Stimulated activated CD4-positive, alpha-beta T cell treated with anti-CD3 and anti-CD28 coated beads, Interleukin-4, amount 100 ng/mL, for 1 hour (primary cell): ENCODE measurements at places on chromosomes 13 and 19.

- DNase-seq: no peak
Observed at GRCh38 chr19:5005096-5005495, 36.2 kb downstream of the KDM4B start.

GRCh38 chr13:49308097-49308875 is 60.6 kb downstream of the CDADC1 start:
- no peak for DNase-seq

GRCh38 chr19:33473653-33474305 is 47.8 kb downstream of the PEPD start:
- no peak for DNase-seq

DNA sequence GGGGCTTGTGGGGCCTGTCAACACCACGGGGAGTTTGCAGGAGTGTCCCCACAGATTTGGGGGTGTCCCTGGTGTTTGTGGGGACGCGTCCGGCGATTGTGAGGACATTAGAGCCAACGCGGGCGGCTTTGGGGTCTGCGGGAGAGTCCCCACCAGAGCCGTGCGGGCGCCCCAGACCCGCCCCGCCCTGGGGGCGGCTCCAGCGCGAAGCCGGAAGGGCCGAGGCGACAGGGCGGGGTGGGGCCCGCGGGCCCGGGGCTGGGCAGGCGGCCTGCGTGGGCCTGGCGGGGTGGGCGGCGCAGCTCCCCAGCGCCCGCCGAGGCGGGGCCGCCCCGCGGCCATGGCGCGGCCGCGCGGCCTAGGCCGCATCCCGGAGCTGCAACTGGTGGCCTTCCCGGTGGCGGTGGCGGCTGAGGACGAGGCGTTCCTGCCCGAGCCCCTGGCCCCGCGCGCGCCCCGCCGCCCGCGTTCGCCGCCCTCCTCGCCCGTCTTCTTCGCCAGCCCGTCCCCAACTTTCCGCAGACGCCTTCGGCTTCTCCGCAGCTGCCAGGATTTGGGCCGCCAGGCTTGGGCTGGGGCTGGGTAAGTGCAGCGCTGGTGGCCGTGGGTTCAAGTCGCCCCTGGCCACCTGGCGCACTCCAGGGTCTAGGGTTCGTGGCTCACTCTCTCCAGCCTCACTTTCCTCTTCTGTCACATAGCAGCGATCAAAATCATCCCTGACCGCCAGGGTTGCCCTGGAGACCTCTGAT is 10.3 kb downstream of the PDE4A start:
- no peak for DNase-seq

DNA sequence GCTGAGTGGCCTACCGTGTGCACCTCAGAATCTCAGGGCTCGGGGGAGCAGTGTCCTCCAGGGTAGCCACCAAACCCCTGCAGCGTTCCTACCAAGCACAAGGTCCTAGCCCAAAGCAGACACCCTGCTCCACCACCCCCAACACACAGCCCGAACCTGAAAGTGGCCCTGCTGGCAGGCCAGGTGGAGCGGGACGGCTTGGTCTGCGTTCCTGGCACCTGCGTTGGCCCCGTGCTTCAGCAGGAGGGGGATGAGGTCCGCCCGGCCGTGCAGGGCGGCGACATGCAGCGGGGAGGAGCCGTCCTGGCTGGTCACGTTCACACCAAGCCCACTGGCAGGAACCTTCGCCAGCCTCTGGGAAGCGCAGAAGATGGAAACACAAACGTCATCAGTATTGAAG is 26.5 kb downstream of the PDCD5 start:
- DNase-seq: no peak

GRCh38 chr13:106700439-106700838 is 132.5 kb upstream of the ARGLU1 start:
- DNase-seq: no peak
